ENCODE measurements at places on chromosomes 6 and 20.

DNA sequence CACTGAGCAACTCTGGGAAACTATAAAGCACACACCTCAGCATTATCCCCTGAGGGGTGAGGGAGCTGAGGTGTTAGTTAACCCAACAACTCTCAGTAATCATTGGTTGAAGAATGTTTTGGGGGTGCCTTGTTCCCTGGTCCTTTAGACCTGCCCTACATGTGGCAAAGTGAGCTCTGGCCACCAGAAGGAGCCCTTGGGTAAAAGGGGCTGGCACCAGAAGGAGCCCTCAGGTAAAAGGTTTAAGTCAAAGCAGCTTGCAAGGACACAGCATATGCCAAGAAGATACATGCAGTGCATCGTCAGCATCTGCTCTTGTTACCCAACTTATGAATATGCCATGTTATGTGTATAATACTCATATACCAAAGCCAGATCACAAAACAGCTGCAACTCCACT, 1081.7 kb downstream of the KIF16B start:
- H3K4me3 ChIP-seq, result no peak overlapping the region
- H3K4me1 ChIP-seq, result peaks cover 4% of the 10 kb centered on the region
- H3K27me3 ChIP-seq, result peaks cover 3% of the 10 kb centered on the region

GRCh38 chr6:77095936-77096627, 367.2 kb downstream of the HTR1B start:
- no peak for DNase-seq
- H3K27ac ChIP-seq, result no peak overlapping the region
- H3K27me3 ChIP-seq, result no peaks in the 10 kb centered on the region

GRCh38 chr6:42369568-42369967, 82.2 kb downstream of the TRERF1 start:
- H3K4me1 ChIP-seq, result peaks cover 41% of the 10 kb centered on the region
- H3K4me3 ChIP-seq, result peak overlapping the region; percentile 4
- no peaks in the 10 kb centered on the region for H3K36me3 ChIP-seq
- H3K27me3 ChIP-seq, result peaks cover 1% of the 10 kb centered on the region
- H3K27ac ChIP-seq, result peak overlapping the region; percentile 28

GRCh38 chr6:21859193-21859735, 265.7 kb downstream of the SOX4 start:
- no peaks in the 10 kb centered on the region for H3K36me3 ChIP-seq
- H3K27me3 ChIP-seq, result no peaks in the 10 kb centered on the region
- H3K4me3 ChIP-seq, result no peak overlapping the region
- no peaks in the 10 kb centered on the region for H3K4me1 ChIP-seq
- DNase-seq, result no peak

DNA sequence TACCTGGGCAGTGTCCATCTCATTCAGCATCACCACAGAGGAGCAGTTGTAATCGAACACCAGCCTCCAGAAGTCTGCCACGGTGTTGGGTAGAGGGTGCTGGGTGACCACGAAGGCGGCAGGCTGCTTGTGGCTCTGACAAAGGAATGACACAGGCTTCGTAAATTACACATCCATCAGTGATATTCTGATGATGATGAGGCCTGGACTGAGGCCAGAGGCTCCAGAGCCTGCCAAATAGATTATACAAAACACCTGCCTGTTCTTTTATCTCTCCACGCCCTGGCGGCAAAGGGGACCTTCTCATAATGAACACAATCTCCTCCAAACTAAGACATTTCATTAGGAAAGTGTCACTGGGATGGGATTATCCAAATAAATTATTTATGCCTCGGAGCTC, 480.2 kb upstream of the CHD6 start:
- DNase-seq, result no peak
- H3K27ac ChIP-seq, result no peak overlapping the region
- no peaks in the 10 kb centered on the region for H3K36me3 ChIP-seq
- H3K4me1 ChIP-seq, result no peaks in the 10 kb centered on the region
- no peak overlapping the region for H3K4me3 ChIP-seq

DNA sequence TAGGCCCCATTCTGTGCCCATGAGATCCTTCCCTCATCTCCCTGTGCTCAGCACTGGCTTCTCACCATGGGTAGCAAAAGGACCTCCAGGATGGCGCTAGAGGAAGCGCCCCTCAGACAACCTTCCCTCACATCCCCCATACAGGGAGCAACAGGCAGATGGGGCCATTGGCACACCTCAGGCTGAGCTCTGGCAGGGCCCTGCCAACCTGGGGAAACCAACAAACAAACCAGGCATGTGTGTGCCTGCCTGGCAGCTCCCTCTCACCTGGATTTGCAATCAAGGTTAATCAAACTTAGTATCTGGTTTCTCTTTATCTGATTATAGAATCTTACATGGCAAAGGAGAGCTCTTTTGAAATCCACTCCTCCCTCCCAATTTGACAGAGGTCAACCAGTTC, 134.9 kb downstream of the SLC23A2 start:
- H3K27ac ChIP-seq, result no peak overlapping the region
- no peak overlapping the region for H3K4me3 ChIP-seq
- no peaks in the 10 kb centered on the region for H3K27me3 ChIP-seq
- DNase-seq, result no peak
- peaks cover 38% of the 10 kb centered on the region for H3K36me3 ChIP-seq

GRCh38 chr6:13913226-13914001, 11.3 kb upstream of the RNF182 start:
- peaks cover 4% of the 10 kb centered on the region for H3K27me3 ChIP-seq
- no peaks in the 10 kb centered on the region for H3K36me3 ChIP-seq
- DNase-seq, result no peak
- H3K27ac ChIP-seq, result no peak overlapping the region

DNA sequence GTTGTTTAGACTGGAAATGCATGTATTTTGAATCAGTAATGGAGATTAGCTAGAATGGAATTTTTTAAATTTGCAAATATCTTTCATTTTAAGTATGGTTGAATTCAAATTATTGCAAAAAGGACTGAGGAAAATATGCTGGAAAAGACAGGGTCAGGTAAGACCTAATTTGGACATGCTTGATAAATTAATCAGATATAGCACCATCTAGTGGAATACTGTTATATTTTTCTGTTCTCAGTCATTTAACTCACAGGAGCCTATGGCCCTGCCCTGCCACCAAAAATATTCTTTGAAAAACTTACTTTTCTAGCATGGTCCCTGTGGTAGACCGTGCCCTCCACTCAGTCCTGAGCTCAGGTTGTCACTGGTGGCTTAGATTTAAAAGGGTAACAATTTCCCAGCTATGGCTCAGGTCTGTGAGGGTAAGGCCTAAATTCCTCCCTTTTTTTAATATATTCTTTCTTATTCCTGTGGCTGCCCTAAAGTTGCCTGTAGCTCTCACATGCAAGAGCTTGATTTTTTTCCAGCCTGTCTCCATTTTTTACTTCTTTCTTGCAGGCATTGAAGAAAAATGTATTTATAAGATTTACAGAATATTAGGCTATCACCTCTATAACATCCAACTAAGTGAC, 25.3 kb upstream of the KIAA1586 start:
- H3K4me3 ChIP-seq, result no peak overlapping the region
- peaks cover 3% of the 10 kb centered on the region for H3K27me3 ChIP-seq
- peak; percentile 20 for DNase-seq
- no peak overlapping the region for H3K27ac ChIP-seq
- H3K36me3 ChIP-seq, result peaks cover 5% of the 10 kb centered on the region

Data from memory B cell (primary cell).